Ammon's horn (tissue), 1 donor: ENCODE measurements at places on chromosomes 7 and 10.

DNA sequence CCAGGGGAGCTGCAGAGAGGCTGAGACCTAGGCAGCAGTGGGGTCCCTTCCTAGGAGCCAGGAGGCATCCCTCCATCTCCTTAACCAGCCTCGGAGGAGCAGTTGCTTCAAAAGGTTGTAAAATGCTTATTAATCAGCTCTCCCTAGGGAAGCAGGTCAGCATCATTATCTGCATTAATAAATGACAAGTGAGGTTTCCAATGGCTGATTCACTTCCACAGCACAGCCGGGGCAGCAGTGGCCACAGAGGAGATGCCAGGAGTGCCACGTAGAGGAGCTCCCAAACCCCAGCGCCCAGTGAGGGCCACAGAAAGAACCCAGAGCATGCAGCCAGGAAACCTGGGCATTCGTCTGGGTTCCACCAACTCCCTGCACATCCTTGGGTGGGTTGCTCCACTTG, 8.2 kb upstream of the NPFFR1 start:
- DNase-seq = no peak

DNA sequence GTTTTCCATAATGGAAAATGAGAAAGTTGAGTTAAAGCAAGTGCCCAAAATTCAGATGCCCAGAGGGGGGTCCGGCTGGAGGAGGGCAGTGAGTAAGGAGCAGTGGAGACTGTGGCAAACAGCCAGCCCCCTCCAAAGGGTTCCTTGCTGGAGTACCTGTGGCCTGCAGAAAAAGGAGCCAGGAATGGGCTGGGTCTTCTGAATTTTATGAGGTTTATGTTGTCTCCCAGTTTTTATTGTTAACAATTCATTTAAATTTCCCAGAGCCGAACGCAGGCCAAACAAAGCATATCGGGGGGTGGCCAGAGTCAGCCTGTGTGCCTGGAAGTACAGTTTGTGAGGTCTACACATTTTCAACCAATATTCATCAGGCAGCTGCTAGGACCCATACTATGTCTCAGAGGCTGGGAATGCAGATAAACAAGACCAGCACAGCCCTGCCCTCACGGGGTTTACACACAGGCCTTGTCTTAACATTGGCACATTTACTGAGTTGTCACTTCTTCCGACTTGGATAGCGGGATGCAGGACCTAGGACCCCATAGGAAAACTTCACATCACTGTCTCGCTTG, 12.9 kb upstream of the CSGALNACT2 start:
- DNase-seq = no peak

DNA sequence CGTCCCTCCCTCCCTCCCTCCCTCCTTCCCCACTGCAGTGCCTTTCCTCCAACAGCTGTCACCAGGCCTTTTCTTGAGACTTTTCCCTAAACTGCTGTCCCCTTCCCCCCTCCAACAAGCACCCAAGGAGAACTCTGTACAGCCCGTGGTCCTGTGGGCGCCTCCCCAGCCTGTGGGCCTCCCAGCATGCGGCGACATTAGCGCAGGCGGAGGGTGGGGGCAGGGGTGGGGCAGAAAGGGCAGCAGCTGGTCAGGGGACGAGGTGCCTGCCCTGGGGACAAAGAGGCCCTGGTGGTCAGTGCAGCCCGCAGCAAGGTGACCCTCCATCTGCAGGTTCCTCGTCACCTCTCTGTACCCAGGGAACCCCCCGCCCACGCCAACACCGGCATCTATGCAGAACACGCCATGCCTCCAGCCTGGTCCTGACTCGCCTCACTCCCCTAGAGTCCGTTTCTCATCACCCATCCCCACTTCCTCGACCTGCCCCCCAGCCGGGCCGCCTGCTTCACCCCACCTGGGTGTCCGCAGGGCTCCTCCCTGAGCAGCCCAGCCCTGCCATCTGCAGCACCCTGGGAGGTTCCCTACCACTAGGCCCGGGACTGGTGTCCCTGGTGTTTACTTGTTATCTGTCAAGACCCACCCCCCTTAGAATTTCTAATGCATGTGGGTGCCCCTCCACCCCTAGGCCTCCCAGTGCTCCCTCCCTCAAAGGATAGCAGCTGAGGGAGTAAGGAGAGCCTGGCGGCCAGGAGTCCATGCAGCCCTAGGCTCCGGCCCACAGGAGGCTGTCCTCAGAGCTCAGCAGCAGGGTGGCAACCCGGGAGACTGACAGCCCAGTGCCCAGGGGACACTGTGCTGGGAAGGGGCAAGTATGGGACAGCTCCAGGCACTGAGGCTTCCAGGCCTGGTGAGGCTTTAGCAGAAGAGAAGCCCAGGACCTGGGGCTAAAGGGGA, 147.8 kb downstream of the ARHGAP22 start:
- DNase-seq = no peak

DNA sequence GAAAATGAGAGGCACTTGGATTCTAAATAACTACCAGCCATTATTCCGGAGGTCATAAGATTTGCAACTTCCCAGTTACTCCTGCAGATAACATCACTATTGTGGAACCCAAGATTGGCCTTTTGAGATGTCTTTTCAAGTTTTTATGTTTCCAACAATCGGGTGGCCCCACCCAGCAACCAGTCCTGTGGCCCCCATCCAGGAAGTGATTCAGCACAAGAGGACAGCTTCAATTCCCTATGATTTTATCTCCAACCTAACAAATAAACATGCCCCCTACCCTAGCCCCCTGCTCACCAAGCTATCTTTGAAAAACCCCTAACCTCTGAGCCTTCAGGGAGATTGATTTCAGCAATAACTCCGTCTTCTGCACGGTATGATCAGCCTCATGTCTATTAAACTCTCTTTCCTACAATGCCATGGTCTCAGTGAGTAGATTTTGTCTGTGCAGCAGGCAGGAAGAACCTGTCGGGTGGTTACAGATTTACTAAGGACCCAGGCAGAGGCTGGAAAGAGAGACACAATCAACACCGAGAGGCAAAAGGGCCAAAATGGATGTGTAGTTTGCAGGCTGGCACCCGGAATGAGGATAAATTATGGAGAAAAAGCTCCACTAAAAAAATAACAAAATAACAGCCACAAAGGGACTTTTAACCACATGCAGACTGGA, 83.9 kb upstream of the UNC5B start:
- no peak for DNase-seq

DNA sequence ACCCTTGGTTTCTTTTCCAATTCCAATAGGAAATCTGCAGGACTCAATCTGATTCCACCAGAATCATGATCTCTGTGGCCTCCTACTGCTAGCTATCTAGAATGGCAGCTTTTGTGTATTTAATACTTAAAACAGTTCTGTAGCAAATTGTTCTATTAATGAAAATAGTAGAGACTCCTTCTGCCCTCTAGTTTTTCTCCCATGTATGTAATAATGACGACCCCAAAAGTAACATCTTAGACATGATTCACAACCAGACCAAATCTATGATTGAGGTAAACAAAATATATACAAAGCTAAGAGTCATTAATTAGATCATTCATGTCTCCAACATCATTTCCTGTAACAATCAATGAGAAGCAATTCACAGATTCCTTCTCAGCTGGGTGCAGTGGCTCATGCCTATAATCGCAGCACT, 259.1 kb upstream of the MKLN1 start:
- no peak for DNase-seq
